ENCODE measurements at places on chromosomes 2 and 18.

DNA sequence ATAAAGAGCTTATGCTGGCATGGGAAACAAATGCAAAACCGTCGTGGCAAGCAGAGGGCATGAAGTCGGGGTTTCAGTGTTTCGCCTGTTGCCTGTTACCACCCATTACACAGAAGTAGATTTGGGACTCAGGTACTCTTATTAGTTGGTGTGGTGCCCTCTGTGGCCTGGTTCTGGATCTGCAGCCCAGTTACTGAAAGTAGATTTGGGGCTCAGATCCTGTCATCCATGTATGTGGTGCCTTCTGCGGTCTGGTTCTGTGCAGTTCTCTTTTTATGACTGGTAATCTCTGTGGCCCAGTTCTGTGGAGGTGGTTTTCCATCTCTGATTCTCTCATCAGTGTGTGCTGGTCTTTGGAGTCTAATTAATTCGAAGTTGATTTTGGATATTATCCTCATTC, 45.2 kb downstream of the ADNP2 start:
- H3K27me3 ChIP-seq = no peaks in the 10 kb centered on the region
- no peak for DNase-seq
- H3K4me3 ChIP-seq = no peak overlapping the region

- DNase-seq = no peak
- H3K36me3 ChIP-seq = no peaks in the 10 kb centered on the region
- no peaks in the 10 kb centered on the region for H3K4me1 ChIP-seq
- no peak overlapping the region for H3K27ac ChIP-seq
- peaks cover 12% of the 10 kb centered on the region for H3K27me3 ChIP-seq
Measured at GRCh38 chr2:1930376-1930775, 186.1 kb upstream of the PXDN start.

- H3K4me1 ChIP-seq = no peaks in the 10 kb centered on the region
- DNase-seq = no peak
- H3K4me3 ChIP-seq = no peak overlapping the region
- no peak overlapping the region for H3K27ac ChIP-seq
Measured at GRCh38 chr2:230254152-230254881, 28.8 kb downstream of the SP140 start.

GRCh38 chr18:62368100-62368499, 43.0 kb downstream of the TNFRSF11A start:
- no peaks in the 10 kb centered on the region for H3K4me1 ChIP-seq
- no peaks in the 10 kb centered on the region for H3K36me3 ChIP-seq
- H3K4me3 ChIP-seq = no peak overlapping the region
- H3K27ac ChIP-seq = no peak overlapping the region
- no peaks in the 10 kb centered on the region for H3K27me3 ChIP-seq

GRCh38 chr2:47026748-47027534, 111.3 kb upstream of the MCFD2 start:
- H3K4me1 ChIP-seq = no peaks in the 10 kb centered on the region
- no peak overlapping the region for H3K27ac ChIP-seq
- no peak for DNase-seq
- H3K27me3 ChIP-seq = no peaks in the 10 kb centered on the region
- peaks cover 5% of the 10 kb centered on the region for H3K36me3 ChIP-seq
- no peak overlapping the region for H3K4me3 ChIP-seq

GRCh38 chr2:9679218-9679617, 48.4 kb upstream of the YWHAQ start:
- H3K27ac ChIP-seq = no peak overlapping the region
- H3K4me3 ChIP-seq = no peak overlapping the region
- no peaks in the 10 kb centered on the region for H3K27me3 ChIP-seq
- H3K36me3 ChIP-seq = no peaks in the 10 kb centered on the region
- no peaks in the 10 kb centered on the region for H3K4me1 ChIP-seq
- DNase-seq = no peak

- H3K4me3 ChIP-seq = no peak overlapping the region
- DNase-seq = no peak
- H3K27me3 ChIP-seq = no peaks in the 10 kb centered on the region
- H3K27ac ChIP-seq = no peak overlapping the region
- no peaks in the 10 kb centered on the region for H3K36me3 ChIP-seq
- H3K4me1 ChIP-seq = no peaks in the 10 kb centered on the region
Measured at GRCh38 chr18:24930478-24930877, 421.5 kb downstream of the ZNF521 start.

DNA sequence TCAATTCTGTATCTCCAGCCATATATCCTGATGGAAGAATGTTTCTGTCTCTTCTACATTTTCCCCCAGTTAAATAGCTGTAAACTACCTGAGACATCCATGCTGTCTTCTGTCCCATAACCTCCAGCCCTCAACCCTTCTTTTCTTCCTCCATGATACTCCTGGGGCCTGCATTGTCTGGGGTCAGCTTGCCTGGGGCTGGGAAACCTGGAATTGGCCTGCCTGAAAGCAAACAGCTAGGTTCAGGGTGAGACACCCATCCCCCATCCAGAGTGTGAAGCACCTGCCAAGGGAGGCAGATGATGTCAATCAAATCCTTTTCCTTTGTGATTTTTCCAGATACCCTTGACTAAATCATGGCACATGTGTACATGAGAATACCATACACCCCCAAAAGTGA, 313.7 kb upstream of the MGAT5 start:
- H3K4me3 ChIP-seq = no peak overlapping the region
- no peak for DNase-seq
- no peaks in the 10 kb centered on the region for H3K4me1 ChIP-seq
- H3K36me3 ChIP-seq = no peaks in the 10 kb centered on the region
- no peak overlapping the region for H3K27ac ChIP-seq

DNA sequence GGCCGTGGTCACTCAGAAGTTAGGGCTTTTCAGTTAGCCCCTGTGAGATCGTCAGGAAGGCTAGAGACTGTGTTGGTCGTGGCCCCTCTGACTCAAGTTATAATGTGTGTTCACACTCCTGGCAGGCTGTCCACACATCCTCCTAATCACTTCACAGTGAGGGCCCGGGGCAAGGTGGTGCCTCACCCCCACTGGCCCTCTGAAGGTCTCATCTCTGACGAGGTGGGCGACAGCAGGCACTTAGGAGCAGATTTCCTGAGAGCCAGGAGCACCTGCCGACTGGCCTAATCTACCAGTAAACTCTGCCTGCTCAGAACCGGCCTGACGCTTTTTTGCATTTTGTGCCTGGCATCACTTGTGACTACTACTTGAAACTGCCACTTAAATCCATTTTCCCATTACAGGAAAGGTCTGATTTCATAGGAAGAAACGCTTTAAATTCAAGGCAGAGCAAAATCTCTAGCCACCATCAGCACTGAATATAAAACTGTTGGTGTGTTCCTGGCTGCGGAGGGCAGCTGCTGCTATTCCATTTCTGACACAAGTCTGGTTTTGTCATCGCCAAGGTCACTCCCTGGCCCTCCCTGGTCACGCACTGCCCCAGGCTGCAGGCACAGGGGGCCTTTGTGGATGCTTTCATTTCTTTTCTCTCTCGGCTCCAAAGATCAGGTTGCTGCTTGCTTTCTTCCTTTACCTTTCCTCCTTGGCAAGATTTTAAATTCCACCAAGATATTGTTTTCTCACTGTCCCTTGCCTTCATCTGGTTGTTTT, 48.0 kb downstream of the RAB12 start:
- no peaks in the 10 kb centered on the region for H3K27me3 ChIP-seq
- no peak for DNase-seq
- H3K4me3 ChIP-seq = no peak overlapping the region
- no peaks in the 10 kb centered on the region for H3K4me1 ChIP-seq
- H3K36me3 ChIP-seq = no peaks in the 10 kb centered on the region
- peak overlapping the region; percentile 54 for H3K27ac ChIP-seq

DNA sequence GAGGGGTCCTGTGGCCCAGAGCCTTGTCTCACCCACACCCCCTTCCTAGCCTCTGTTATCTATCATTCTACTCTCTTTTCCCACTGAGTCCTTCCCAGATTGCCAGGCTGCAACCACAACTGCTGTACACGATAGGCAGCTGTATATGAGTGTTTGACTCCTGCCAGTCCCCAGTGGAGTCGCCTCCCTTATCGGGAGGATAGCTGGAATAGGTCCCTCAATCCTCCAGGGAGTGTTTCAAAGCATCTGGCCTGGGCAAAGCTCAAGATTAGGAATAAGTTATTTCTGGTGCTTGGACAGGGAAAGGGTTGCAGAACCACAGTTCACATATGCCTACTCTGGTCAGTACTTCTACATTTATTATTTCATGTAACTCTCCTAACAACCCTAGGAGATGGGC, 4.8 kb downstream of the MSGN1 start:
- H3K4me3 ChIP-seq = no peak overlapping the region
- H3K36me3 ChIP-seq = no peaks in the 10 kb centered on the region
- no peak overlapping the region for H3K27ac ChIP-seq
- no peaks in the 10 kb centered on the region for H3K4me1 ChIP-seq
- DNase-seq = no peak

DNA sequence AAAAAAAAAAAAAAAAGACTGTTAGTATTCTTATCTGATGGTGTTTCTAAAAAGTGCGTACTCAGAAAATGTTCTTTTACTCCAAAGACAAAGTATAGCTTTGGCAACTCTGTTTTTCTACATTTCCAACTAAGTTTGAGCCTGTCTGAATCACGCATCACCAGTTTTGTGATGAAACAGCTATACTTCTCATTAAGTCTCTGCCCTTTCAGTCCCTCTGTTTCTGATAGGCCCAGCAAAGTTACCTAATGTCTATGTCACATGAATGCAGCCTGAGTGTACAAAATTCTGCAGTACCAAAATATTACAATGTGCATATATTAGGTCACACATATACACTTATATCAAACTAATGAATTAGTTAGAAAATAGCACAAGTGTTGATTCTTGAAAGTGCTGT, 22.4 kb downstream of the TWSG1 start:
- H3K27me3 ChIP-seq = no peaks in the 10 kb centered on the region
- H3K27ac ChIP-seq = no peak overlapping the region
- no peaks in the 10 kb centered on the region for H3K4me1 ChIP-seq
- no peaks in the 10 kb centered on the region for H3K36me3 ChIP-seq
- no peak overlapping the region for H3K4me3 ChIP-seq

- H3K4me3 ChIP-seq = peak overlapping the region; percentile 0
- no peak for DNase-seq
- H3K27ac ChIP-seq = peak overlapping the region; percentile 83
- H3K4me1 ChIP-seq = no peaks in the 10 kb centered on the region
- no peaks in the 10 kb centered on the region for H3K27me3 ChIP-seq
- H3K36me3 ChIP-seq = no peaks in the 10 kb centered on the region
Measured at GRCh38 chr2:46187112-46187618, 110.0 kb upstream of the EPAS1 start.

GRCh38 chr2:47688561-47688960, 94.4 kb upstream of the MSH6 start:
- peak; percentile 20 for DNase-seq
- H3K36me3 ChIP-seq = no peaks in the 10 kb centered on the region
- no peaks in the 10 kb centered on the region for H3K4me1 ChIP-seq
- H3K4me3 ChIP-seq = no peak overlapping the region

GRCh38 chr2:61425605-61426155, 45.2 kb downstream of the USP34 start:
- no peaks in the 10 kb centered on the region for H3K4me1 ChIP-seq
- H3K27ac ChIP-seq = no peak overlapping the region
- no peaks in the 10 kb centered on the region for H3K27me3 ChIP-seq
- no peak for DNase-seq
- H3K4me3 ChIP-seq = no peak overlapping the region

- H3K27ac ChIP-seq = no peak overlapping the region
- H3K4me3 ChIP-seq = no peak overlapping the region
- no peak for DNase-seq
Measured at GRCh38 chr2:54176577-54176976, 61.2 kb downstream of the ACYP2 start.

- H3K4me1 ChIP-seq = peaks cover 6% of the 10 kb centered on the region
- no peaks in the 10 kb centered on the region for H3K27me3 ChIP-seq
- no peaks in the 10 kb centered on the region for H3K36me3 ChIP-seq
- H3K27ac ChIP-seq = peak overlapping the region; percentile 92
- no peak overlapping the region for H3K4me3 ChIP-seq
Measured at GRCh38 chr2:158717366-158718195, 77.5 kb upstream of the DAPL1 start.

DNA sequence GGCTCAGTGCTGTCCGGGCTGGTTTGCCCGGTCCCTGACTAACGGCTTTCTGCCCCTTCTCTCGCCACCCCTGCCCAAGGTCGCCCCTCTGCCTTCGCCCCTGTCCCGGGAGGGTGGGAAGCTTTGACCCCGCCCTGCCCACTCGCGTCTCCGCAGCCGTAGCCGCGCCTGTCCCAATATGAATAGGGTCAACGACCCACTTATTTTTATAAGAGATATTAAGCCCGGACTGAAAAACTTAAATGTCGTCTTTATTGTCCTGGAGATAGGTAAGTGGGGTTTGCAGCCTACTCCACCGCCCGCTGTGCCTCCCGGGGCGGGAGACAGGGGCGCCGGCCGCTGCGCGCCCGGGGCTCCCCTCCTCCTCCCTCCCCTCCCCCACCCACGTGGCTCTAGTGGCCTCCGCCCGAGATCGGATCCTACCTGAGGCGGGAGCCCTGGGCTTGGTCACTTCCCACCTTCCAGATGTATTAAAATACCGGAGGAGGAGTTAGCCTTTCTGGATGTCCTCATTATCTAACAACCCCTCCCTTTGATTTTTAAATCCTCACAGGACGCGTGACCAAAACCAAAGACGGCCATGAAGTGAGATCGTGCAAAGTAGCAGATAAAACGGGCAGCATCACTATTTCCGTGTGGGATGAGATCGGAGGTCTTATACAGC, 633 bp downstream of the NABP1 start:
- no peaks in the 10 kb centered on the region for H3K36me3 ChIP-seq
- peak overlapping the region; percentile 94 for H3K27ac ChIP-seq
- DNase-seq = peak; percentile 40
- H3K27me3 ChIP-seq = no peaks in the 10 kb centered on the region
- H3K4me1 ChIP-seq = no peaks in the 10 kb centered on the region

- no peaks in the 10 kb centered on the region for H3K27me3 ChIP-seq
- no peak overlapping the region for H3K27ac ChIP-seq
- no peaks in the 10 kb centered on the region for H3K36me3 ChIP-seq
Measured at GRCh38 chr2:138244501-138244925, 257.1 kb upstream of the SPOPL start.

DNA sequence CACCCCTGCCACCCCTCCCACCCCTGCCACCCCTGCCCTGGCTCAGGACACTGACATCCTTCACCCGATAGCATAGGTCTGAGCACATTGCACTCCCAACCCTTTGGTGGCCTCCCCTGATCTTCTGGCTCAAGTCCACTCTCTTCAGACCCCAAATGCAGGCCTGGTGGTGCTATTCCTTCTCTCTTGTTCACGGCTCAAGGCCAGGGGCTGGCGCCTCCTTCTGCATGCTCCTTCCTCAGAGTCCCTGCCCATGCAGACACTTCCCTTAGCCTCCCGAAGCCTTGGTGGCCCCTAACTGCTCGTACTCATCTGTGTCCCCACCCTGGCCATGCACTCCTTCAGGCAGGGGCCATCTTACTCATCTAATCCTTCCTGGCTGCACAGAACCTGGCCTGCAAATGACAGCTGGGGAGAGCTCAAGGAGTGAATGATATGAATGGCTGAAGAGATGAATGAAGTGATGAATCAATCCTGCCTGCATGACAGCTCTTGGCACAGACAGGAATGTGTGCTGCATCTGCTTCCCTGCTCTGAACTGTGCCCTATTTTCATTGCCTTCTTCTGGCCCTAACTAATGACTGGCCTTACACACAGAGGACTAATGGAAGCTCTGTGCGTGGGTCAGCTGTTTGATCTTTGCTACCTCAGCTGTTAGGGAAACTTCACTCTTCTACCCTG, 290.8 kb downstream of the DYSF start:
- H3K27me3 ChIP-seq = no peaks in the 10 kb centered on the region
- no peak overlapping the region for H3K27ac ChIP-seq
- H3K36me3 ChIP-seq = no peaks in the 10 kb centered on the region
- H3K4me1 ChIP-seq = no peaks in the 10 kb centered on the region

Data from breast epithelium (tissue), 4 donors.